ENCODE measurements at places on chromosomes 16 and 17.

DNA sequence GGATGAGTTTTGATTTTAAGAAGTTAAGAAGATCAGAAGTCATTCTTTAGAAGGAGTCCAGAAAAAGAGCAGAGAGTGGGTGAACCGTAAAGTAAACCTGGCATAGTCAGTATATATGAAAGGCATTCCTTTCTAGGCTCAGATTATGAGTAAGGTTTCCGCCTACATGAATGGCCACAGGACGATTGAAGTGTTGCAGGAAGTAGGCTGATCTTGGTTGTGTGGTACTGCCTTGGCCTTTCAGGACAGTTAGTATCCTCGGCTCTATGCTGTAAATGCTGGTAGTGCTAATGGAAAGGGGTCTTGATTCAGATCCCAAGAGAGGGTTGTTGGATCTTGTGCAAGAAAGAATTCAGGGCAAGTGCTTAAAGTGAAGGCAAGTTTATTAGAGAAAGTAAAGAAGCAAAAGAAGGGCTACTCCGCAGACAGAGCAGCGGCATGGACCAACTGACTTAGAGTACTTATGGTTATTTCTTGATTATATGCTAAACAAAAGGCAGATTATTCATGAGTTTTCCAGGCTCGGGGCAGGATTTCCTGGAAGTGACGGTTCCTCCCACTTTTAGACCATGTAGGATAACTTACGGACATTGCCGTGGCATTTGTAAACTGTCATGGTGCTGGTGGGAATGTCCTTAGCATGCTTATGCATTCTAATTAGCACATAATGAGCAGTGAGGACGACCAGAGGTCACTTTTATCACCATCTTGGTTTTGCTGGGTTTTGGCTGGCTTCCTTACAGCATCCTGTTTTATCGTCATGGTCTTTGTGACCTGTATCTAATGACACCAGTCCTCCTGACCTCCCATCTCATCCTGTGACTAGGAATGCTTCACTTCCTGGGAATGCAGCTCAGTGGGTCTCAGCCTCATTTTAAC, 164.8 kb downstream of the SNX29 start:
- no peak for DNase-seq

- DNase-seq, result no peak
Measured at GRCh38 chr16:26120729-26121128, 429.0 kb downstream of the HS3ST4 start.

DNA sequence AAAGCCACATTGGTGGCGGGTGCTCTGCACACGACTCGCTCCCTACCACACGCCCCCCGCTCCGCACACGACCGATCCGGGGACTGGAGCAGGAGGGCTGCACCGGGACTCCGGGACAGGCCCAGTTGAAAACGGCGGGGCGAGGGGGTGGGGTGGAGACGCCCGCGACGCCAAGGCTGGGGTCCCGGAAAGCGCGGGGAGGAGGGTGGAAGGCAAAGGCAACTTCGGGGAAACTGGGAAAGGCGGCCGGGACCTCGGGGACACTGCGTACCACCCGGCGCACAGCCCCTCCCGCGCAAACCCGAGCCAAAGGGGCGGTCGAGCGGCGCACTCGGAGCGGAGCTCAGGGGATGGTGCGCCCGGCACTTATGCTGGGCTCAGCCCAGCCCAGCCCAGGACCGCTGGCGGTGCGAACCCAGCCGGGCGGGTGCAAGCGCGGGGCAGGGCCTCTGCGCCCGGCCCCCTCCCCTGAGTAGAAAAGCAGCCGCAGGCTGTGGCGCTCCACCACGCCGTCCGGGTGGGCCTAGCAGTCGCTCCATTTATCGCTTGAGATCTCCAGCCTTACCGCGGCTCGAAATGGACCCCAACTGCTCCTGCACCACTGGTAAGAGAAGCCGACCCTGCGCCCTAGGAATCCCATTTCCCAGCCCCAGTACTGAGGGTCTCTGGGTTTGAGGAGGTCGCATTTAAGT, at the start of gene MT1M:
TSS of gene MT1M (plus strand) at position 504 of the 692 bp plus-strand sequence. CDS start at position 577, 73 bp downstream.
- no peak for DNase-seq

DNA sequence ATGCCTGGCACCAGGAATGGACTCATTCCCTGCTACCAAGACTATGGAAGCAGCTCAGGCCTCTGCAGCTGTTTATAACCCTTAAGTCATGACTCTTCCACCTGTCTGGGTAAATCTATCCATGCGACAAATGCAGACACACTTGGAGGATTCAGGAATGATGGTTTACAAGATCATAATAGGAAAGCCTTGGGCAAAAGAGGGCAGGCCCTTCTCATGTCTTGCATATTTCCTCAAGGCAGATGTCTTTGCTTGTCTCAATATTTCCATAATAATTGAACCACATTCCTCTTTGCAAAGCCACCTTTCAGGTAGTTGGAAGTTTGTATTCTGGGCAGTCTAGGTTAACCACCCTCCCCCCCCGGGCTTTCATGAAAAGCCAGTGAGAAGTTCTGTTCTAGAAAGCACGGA, 884 bp upstream of the JPT1 start:
- no peak for DNase-seq

DNA sequence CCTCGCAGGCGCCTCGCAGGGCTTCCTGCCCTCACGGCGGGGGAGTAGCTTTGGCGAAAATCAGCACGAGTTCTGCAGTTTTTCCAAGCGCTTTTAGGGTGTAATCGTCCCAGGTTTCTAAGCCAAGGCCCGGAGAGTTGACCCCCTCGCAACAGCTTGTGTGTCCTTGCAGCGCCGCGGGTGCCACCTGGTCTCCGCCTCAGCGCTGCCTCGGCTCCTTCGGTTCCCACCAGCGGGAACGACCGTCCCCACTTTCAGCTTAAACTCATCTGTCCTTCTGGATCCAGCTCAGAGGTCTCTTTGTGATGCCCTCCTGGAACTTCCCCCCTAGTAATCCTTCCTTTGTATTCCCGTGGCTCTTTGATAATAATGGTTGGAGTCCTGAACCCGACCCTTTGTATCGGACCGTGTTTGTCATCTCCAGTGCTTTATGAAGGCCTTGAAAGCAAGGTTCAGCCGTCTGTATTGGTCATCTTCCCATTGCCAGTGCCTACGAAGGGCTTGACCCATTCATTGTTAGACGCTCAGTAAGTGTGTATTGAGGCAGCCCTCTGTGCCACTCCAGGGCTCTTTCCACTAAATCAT, 858 bp upstream of the SMARCE1 start:
- no peak for DNase-seq

DNA sequence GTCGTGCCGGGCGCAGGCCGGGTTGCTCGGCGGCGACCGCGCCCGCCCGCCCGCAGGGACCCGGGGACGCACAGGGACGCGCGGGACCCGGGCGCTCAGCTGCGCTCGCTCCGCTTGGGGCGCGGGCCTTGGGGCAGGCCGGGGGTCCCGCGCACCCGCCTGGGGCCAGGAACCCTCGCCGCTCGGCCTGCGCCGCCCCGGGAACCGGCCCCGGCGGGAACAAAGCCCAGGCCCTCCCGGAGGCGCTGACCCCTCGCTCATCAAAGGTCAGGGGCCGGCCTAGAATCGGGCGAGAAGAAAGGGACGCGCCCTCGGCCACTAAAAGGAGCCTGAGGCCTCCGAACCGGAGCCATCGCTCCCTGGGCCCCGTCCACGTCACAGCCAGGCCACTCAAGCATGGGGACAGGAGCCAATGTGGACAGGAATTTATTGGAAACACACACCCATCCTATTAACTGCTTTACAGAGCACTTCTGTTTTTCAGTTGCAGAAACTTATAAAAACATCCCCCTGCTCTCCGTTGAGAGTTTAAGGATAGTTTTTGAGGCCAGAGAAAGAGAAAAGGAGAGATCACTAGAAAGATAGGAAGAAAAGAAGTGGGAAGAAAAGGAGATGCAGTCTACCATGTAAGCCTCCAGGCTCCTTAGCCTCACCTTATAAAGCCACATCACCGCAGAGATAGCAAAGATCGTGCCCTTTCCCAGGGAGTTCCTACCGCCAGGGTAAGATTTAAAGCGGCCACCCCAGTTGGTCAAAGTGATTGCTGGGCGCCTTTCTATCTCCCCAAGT, 558 bp upstream of the ZFHX3 start:
- DNase-seq, result no peak

GRCh38 chr16:84059946-84060901, 17.6 kb upstream of the SLC38A8 start:
- no peak for DNase-seq

DNA sequence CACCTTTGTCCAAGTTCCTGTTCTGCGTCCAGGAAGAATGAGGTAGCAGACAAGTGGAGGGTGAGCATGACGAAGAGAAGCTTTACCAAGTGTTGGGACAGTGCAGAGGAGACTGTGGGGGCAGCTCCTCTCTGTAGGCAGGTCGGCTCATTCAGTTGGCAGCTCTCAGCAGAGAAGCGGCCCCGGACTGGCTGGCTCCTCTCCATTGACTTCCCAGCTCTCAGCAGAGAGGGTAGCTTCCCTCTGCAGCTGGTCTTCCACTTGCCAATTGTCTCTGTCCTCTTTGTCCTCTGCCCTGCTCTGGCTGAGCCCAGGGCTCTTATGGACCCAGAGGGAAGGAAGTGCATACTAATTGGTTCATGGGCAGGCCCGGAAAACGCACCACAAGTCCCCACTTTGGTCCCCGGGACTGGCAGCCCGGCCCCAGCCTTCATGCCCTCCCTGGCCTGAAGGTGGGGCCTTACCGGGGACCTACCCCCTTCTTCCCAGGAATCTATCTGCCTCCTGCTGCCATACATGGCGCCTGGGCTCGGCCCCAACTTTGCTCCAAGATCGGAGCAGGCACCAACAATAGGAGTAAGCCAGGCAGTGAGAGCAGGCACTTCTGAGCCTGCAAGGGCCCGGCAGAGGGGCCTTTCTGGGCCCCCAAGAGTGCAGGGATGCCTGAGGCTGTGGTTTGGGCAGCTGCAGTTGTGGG, 10.1 kb downstream of the KCTD5 start:
- DNase-seq, result no peak

DNA sequence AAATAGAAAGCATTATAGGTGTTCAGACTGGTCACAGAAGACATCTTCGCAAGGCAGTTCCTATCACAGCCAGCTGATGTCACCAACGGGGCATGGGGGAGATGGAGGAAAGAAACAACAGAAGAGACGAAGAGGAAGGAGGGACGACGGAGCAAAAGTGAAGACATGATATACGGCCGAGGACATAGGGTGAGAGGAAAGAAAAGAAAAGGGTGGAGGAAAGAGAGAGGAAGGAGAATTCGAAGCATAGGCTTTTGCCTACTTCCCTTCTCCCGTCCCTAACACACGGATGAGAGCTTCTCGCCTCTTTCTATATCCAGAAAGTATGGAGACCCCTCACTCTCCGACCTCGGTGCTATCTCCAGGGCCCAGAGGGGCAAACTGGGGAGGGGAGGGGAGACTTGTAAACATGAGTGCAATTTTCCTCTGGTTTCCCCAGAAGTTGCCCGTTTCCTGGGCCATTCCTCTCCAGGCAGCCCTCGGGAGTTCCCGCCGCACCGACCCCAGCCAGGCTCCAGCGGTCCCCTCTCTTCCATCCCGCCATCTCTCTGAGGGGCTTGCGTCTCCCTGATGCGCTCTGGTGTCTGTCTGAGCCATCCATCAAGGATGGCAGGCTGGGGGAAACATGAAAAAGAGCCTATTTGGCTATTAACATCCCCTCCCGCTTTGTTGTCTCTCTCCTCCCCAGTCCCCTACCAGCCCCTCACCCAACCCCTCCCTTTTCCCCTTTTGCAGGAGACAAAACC, 26.0 kb downstream of the COPZ2 start:
- DNase-seq, result peak; percentile 78

DNA sequence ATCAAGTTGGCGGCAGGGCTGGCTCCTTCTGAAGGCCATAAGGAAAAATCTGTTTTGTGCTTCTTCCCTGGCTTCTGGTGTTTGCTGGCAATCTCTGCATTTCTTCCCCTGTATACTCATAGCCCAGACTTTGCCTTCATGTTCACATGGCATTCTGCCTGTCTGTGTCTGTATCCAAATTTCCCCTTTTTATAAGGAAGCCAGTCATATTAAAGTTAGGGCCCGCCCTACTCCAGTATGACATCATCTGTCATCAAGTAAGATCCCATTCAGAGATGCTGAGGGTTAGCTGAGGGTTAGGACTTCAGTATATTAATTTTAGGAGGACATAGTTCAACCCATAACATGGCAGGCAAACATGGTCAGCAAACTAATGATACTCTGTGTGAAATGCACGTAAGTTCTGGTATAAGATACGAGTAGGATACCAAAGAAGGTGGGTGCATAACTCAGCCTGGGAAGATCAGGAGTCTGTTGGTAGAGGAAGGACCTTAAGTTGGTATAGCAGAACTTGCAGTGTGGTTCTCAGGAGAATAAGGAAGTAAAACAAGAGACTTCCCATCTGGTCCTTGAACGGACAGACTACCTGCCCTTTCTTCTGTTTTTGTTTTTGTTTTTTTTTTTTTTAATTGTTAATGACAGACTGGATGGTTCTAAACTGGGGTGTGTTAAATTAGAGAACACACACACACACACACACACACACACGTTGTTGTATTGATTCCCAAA, 13.9 kb downstream of the MAP2K6 start:
- DNase-seq, result no peak

- DNase-seq, result no peak
Measured at GRCh38 chr17:80604009-80604669, 59.5 kb downstream of the RPTOR start.

DNA sequence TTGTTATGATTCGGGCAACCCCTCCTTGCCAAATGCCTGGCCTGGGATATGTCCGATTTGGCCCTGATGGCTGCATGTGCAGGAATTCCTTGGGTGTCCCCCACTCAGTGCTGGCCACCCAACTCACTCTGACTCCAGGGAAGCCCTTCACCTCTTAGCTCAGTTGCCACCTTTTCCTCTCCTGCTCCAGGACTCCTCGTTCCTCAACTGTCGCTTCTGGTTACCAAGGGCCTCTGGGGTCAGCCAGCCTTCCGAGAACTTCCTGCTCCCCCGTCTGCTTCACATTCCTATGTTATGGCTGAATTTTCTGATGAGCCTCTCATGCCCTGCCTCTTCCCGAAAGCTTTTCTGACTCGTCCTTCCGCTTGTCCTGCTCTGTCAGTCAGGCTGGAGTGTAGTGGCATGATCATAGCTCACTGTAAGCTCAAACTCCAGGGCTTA, 63.5 kb downstream of the SPACA3 start:
- DNase-seq, result no peak

DNA sequence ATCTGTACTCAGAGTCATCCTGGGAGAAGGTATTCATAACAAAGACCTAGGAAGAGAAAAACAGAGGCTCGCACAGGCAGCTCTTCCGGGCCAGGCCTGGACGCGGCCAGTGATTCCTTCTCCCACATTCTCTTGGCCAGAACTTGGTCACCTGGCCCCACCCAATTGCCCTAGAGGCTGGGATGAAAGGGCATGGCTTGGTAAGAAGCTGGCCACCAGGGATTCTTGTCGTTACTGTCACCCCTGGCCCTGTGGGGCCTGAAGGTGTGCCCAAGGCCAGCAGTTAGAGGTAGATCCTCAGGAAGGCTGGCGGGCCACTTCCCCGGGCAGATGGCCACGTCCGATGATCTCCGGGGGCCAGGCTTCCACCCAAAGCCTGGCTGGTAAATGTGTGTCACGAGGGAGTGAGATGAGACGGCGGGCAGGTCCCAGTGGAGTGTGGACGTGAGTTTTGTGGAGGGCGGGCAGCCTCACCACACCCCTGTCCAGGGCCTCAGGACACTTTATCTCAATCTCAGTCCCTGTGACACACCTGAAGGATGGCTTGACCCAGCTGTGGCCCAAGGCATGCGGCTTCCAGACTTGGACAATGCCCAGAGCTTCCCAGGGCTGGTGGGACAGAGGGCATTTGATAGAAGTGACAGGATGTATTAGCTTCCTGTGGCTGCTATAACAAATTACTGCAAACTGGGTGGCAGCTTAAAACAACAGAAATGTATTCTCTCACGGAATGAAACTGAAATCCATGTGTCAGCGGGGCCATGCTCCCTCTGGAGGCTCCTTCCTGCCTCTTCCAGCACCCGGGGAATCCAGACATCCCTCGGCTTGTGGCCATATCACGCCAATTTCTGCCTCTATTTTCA, 66.3 kb upstream of the GSE1 start:
- DNase-seq, result no peak

GRCh38 chr17:81253358-81254131, 14.4 kb downstream of the NDUFAF8 start:
- DNase-seq, result peak; percentile 62

Measured in A549 (cell line).